ENCODE measurements at places on chromosomes 3 and 15.

- no peak for DNase-seq
These were observed 483.8 kb downstream of the MECOM start for GRCh38 chr3:169179722-169180121.

- no peak for DNase-seq
These were observed 12.9 kb downstream of the ZIC4 start for GRCh38 chr3:147393261-147393942.

DNA sequence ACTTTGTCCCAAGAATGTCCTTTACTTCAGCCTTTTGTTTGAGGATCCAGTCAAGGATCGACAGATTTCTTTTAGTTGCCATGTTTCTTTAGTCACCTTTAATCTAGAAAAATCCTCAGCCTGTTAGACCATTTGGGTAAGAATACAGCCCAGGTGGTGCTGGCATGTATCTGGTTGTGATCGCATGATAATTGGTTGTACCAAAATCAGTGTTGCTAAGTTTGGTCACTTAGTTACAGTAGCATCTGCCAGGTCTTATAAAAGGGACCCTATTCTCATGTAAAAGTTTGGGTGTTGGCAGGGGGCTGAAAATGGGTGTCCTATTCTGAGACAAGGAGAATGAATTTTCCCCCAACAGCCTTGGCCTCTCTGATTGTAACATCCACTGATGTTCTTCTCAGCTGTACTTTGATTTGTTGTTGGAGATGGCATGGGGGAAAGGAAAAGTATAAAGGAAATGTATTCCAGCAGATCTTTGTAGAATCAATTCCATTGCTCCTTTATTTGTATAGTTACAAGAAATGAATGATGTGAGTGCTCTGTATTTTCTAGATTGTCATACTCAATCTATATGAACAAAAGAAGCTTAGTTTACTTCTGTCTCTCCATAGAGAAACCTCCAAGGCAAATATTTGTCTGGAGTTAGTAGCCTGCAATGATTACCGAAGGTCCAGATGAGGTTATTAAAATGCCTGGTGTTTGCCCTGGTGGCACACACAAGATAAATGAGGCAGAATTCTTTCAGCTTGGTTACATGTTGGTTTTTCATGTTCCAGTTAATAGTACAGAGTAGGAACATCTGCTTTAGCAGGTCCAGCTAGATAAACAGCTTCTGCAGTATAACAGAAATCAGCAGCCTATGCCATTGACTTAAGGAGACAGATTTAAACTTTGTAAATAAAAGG, 65.7 kb downstream of the CMTM8 start:
- no peak for DNase-seq

GRCh38 chr3:122167630-122168029, 15.8 kb upstream of the CASR start:
- no peak for DNase-seq

- DNase-seq, result no peak
These were observed 30.9 kb upstream of the VPS8 start for GRCh38 chr3:184780981-184781515.

- no peak for DNase-seq
These were observed 161.8 kb upstream of the CBLB start for GRCh38 chr3:106030627-106030963.

- DNase-seq, result no peak
These were observed 47.6 kb downstream of the OSTN start for GRCh38 chr3:191246630-191247029.

GRCh38 chr3:9241956-9242355, 7.5 kb downstream of the SRGAP3 start:
- DNase-seq, result no peak

DNA sequence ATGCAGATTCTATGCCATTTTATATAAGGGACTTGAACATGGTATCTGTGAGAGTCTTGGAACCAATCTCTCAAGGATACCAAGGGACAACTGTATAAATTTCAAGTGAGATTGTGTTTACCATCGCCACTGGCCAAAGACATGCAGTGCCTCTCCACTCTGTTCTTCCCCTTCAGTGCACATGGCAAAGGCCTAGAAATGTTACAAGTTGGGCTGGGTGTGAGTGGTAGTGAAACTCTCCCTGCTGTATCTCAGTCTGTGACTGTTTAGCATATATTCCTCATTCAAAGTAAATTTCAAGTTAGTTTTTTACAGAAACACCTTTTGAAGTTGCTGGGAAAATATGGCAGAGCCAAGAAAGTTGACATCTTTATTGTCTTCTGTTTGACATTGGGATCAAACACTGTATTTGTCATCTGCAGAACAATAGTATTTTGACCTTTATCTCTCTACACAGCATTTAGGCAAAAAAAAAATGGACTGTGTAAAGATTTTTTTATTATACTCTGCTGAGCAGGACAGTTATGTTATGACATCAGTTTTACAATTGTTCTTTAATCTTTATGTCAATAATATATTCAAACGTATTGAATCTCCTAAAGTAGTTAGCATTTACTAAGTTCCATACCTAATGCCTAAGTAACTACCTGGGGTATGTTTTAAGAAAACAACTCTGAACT, 101.4 kb downstream of the CCNL1 start:
- no peak for DNase-seq

DNA sequence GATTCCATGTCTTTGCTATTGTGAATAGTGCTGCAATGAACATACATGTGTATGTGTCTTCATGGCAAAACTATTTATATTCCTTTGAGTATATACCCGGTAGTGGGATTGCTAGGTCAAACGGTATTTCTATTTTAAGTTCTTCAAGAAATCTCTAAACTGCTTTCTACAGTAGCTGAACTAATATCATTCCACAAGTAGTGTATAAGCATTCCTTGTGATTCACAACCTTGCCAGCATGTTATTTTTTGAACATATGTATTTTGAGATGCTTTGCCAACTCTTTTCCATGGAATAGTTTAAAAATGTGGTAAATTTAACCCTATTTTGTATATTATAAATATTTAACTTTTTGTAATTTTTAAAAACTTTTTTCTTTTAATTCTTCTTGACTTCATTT, 592.7 kb upstream of the NAALADL2 start:
- no peak for DNase-seq

- no peak for DNase-seq
These were observed 303.0 kb upstream of the LMCD1 start for GRCh38 chr3:8198605-8199004.

DNA sequence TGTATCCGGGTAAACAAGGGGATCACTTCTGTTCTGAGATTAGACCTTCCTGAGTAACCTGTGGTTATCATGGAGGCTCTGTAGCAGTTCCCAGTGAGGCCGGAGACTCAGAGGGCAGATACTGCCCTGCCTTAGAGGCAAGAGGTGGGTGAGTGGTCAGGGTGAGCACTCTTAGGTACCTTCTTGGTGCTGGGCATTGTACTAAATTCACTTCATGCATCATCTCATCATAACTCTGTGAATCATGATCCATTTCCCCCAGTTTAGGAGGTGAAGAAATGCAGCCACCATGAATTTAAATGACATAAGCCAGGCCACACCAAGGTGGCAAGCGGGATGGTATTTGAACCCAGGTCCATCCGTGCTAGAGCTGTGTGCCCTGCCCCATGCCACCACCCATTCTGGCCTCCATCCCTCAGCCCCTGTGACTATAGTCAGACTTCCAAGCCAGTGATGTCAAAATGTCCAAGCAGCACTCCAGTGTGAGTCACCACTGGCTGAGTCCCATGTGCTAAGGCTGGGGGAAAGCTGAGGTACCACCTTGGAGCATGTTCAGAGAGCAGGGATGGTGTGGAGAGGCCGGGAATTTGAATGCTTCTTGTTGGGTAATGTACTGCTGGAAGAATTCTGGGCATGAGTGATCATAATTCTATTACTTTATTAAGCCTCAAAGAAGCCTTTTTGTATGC, 88.8 kb downstream of the EPHB1 start:
- no peak for DNase-seq

- peak; percentile 68 for DNase-seq
These were observed 9.8 kb upstream of the RUVBL1 start for GRCh38 chr3:128133273-128133883.

- DNase-seq, result peak; percentile 95
These were observed 37.8 kb downstream of the HMCES start for GRCh38 chr3:129316248-129317013.

DNA sequence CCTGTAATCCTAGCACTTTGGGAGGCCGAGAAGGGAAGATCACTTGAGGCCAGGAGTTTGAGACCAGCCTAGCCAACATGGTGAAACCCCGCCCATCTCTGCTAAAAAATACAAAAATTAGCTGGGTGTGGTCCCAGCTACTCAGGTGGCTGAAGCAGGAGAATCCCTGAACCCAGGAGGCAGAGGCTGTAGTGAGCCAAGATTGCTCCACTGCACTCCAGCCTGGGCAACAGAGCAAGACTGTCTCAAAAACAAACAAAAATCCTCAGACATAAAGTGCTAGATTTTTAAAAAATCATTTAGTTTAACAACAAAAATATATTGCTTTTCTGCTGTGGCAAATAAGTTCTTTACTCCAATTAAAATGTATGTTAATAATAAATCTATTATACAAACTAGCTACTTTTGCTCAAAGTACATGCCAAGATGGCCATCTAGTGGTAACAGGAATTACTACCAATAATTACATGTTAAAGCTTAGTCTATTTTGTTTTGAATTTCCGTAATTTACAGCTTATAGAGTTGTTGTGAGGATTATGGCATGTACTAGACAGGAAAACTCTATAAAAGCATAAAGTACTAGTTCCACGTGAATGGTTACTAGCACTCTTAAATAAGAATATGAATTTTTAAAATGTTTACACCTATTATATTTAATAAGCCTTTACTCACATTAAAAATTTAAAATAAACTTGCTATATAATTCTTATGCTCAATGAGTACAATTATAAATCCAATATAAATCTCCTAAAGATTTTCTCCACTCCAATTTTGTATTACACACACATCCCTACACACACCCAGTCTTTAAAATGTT, 39.0 kb downstream of the GABPB1 start:
- DNase-seq, result peak; percentile 56

- no peak for DNase-seq
These were observed 101.2 kb upstream of the PTX3 start for GRCh38 chr3:157335233-157336076.

GRCh38 chr3:171307046-171307585, 153.1 kb downstream of the TNIK start:
- no peak for DNase-seq

- peak; percentile 10 for DNase-seq
These were observed 55.4 kb downstream of the CCDC54 start for GRCh38 chr3:107432646-107433045.

DNA sequence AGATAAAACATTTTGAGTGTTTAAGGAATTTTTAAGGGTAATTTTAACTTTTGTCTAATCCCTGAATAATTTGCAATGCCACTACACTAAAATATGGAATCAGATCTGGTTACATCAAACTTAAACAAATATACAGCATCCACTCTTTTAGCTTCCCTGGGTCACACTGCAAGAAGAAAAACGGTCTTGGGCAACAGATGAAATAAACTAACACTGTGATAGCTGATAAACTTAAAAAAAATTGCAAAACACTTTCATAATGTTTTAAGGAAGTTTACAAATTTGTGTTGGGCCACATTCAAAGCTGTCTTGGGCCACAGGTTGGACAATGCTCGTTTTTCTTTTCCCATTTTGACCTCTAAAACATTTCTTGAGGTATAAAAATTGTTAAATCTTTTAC, 34.3 kb downstream of the CCDC66 start:
- DNase-seq, result no peak

- DNase-seq, result no peak
These were observed 469.6 kb upstream of the DPPA4 start for GRCh38 chr3:109806929-109807328.

DNA sequence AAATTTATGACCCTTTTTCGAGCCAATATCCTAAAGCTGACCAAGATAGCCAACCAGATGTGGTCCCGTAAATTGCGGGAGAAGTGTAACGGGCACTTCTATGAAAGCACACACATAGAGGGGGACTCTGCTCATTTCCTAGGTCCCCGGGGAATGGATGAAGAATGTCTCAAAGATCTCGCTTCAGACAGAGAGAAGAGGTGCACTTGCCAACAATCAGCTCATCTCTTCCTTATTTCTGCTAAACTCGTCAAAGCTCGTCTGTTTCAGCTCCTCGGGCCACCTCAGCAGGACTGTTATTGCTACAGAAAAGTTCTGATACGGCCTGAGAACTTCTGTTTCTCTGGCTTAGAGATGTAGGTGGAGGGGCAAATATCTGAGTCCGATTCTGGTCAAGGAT, 71.8 kb downstream of the TM2D3 start:
- no peak for DNase-seq
